ENCODE measurements at places on chromosomes 3 and 15.

- no peak for DNase-seq
Measured at GRCh38 chr3:86990012-86990733, 776 bp downstream of the VGLL3 start.

GRCh38 chr3:58104712-58105111 lies 96.5 kb downstream of the FLNB start:
- DNase-seq, result no peak

DNA sequence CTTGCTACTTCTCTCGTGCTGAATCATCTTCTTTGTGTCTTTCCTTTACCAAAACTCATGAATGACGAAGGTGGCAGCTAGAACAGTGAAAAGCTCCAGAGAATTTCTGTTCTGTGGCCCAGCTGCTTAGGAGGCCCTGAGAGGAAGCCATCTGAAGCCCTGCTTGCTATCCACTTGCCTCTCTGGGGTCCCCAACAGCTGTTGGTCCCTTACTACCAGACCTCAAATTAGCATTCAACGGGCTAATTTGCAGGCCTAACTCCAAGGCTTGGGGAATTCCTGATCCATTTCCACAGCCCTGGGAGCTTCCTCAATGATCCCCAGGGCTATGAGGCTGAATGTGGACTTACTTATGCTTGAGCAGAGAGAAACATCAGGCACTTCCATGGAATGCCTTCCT lies 37.5 kb upstream of the FSTL1 start:
- no peak for DNase-seq

DNA sequence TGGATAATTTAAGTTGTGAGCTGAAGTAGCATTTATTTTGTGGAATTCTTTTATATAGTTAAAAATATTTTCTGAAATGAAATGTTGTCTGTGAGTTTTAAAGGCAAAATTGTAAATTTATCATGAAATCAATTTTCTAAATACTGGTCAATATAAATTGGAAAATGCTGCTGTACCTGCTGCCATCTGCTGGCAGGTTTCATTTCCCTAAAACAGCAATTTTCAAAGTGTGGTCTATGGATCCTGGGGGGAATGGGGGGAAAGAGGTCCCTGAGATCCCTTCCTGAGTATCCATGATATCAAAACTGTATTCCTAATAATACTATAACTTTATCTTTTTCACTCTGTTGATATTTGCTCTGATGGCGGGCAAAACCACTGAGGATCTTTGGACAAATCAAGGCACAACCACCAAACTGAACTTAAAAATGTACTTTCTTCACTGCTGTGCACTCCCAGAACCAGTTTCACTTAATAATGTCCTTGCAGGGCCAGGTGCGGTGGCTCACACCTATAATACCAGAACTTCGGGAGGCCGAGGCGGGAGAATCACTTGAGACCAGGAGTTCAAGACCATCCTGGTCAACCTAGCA lies 17.2 kb upstream of the CCR4 start:
- DNase-seq, result no peak

GRCh38 chr3:132196113-132196512 lies 121.1 kb upstream of the ACP3 start:
- no peak for DNase-seq

DNA sequence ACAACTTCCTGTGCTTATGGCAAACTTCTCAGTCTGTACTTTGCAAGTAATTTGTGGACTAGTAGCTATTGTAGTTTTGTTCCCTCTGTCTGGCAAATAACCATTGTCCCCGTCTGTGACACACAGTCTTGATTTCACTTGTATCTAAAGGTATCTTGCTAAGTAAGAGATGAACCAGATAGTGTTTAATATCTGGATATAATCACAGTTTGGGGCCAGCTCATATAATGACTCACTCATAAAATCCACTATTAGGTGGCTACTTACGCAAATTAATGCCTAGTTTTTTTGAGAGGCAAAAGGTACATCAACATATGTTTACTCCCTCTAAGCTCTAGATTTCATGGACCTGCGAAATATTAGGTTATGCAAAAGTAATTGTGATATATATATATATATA lies 30.4 kb downstream of the VGLL3 start:
- DNase-seq, result no peak

DNA sequence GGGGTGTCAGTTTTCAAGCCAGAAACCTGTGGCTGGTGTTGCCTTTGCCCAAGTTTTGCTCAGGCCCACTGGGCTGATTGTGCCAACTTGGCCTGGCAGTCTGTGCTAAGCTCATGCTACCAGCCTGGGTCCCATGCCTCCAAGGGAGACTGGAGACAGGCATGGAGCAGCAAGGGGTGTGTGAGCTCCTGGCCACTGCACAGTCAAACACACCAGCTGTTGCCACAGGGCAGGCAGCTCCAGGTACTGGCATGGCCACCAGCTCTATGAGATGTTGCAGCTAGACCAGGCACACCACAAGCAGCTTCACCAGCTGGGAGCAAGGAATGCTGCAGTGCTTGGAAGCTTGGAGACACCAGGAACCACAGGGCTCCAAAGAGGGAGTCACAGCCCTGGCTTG lies 638.8 kb downstream of the PLOD2 start:
- DNase-seq, result no peak

DNA sequence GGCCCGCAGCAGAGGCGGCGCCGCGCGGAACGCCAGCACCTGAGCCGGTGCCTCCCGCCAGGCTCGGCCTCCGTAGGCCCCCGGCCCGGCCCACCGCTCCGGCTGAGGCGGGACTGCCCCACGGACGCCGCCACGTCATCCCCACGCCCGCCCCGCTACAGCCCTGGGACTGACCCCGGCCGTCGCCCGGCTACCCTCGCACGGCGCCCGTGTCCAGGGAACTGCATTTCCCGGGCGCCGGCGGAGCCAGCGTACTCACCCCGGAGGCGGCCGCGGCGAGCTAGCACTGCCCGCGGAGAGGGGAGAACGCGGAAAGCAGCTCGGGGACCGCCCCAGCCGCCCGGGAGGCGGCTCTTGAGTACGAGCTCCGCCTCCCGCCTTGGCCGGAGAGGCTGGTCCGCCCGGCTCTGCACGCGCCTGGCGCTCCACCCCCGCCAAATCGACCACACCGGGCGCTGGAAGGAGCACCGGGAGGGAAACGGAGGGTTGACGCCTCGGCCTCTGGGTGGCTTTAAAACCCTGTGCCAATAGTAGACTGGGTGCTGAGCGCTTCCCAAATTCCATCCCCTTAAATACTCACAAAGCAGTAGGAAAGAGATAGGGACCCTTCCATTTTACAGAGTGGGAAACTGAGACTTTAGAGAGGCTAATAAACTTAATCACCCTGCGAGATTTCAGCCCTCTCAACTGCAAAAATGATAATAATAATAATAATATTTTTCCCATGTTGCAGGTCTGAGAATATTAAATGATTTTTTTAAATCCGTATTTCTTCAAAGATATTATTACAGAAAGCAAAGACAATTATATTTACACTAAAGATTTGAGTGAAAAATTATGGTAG lies at the start of gene B4GALT4:
Gene B4GALT4 (minus strand): TSS at position 288 of the 844 bp plus-strand sequence. CDS start 10,779 bp downstream, outside the sequence.
- DNase-seq, result peak; percentile 72

DNA sequence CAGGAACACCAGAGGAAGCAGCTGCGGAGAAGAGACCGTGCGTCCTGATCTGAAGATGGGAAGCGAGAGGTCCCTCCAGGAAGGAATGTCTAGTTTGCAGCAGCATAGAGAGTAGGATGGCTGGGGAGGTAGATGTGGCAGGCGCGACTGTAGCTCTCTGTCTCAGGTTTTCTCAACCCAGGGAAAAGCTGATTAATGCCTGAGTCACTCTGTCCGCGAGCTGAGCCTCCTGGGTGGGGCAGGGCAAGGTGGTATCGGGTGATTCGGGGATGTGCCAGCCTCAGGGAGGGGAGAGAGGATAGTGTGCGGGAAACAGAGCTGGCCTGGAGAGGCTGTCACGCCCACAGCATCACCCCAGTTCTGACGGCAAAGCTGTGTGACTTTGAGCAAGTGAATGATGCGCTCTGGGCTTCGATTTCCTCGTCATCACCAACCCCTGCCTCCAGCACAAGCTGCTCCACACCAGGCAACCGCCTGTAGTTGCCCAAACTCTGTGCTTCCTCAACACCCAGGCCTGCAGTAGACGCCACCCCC lies 28.4 kb downstream of the CPN2 start:
- no peak for DNase-seq

- no peak for DNase-seq
Measured at GRCh38 chr15:96337365-96338023, 7.0 kb downstream of the NR2F2 start.

GRCh38 chr3:177960014-177960413 lies 576.2 kb upstream of the KCNMB2 start:
- no peak for DNase-seq

DNA sequence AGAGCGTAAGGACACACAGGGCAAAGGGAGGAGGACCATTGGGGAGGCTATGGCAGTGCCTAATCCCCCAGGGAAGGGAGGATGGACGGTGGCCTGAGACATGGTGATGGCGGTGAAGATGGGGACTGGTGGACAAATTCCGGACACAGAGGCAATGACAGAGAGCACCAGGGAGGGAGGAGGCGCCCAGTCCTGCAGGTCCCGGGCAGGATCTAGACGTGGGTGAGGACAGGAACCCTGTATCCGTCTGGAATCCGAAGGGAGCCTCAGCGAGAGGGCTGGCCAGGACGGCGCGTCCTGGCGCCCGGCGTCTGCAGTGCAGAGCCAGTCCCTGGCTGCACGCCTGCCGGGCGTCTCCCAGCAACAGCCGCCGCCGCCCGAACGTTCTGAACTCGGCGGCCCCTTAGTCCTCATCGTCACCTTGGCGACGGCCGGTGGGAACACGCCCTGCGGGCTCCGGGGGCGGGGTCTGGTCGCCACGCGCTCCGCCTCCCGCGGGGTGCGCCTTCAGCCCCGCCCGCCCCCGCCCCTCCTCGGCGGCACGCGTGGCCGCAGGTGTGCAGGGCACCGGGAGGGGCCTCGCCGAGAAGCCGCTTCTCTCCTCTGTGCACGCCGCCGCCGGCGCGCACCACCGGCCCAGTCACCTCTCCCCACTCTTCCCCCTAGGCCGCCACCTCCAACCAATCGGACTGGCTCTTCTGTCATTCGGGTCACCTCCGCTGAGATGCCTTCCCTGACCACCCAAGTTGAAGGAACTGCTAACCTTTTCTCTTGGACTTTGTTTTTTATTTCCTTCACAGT lies 11.6 kb downstream of the XIRP1 start:
- peak; percentile 65 for DNase-seq

DNA sequence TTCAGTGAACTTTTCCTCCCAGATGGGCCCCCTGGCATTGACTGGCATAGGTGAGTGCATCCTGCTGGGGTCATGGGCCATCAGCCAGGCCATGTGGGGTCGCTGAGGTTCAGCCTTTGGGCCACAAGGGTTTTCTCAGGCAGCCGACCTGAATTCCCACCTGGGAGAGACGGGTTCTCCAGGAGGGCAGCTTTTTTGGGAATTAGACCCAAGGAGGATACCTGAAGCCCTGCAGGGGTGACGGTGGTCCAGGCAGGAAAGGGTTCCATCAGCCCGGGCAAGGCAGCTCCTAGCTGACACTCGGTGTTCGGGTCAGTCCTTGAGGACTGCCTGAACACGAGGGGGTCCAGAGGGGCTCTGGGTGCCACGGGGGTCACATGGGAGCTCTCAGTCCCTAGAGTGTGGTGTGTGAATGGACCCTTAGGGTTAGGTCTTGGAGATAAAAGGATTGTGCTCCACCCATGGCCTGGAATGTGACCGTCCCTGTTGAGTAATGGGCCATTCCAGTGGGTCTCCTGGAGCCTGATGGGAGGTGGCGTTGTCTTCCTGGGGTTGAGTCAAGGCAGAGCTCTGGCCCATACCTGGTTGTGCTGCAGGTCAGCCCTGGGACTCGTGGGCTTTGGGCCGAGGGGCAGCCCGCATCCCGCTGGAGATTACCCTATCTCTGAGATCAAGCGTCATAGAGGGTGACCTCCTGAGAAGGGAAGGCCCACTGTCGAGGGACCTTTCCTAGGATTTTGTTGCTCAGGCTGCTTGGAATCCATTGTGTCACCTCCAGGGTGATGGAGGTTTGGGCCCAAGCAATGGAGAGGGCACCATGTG lies 192.8 kb downstream of the UBE3A start:
- no peak for DNase-seq

- no peak for DNase-seq
Measured at GRCh38 chr3:144097163-144097562, 125.5 kb downstream of the DIPK2A start.

DNA sequence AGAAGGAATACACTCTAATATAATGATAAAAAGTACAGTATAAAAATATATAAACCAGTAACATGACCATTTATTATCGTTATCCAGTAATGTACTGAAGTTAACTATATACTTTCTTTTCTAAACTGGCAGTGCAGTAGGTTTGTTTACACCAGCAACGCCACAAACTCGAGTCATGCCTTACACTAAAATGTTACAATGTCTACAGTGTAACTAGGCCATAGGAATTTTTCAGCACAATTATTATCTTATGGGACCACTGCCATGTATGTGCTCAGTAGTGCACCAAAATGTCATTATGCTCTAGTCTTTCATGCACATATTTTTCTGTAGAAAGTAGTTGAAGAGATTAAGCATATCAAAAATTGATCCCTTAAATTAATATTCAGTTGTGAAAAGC lies 609.8 kb upstream of the BCHE start:
- DNase-seq, result no peak

- no peak for DNase-seq
Measured at GRCh38 chr3:114216186-114216970, 21.0 kb downstream of the ZNF80 start.

GRCh38 chr3:133277813-133278212 lies 122.0 kb upstream of the BFSP2 start:
- DNase-seq, result no peak

- no peak for DNase-seq
Measured at GRCh38 chr3:138222131-138222941, 35.2 kb downstream of the ARMC8 start.

DNA sequence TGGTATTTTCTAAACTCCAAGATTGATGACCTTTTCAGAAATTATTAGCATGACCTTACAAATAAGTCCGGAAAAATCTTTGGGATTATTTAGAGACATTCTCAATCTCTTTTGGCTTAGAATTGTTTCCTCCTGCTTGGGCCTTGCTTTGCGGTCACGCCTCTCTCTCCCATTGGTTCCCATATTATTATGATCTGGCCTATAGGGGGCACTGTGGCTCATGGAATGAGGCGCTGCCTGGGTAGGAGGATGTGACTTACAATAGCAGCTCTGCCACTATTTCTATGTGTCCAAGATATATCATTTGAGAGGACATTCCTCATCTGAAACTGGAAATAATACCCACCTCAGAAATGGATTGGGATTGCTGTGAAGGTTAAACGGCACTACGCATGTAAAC lies 464.9 kb downstream of the MFSD1 start:
- peak; percentile 20 for DNase-seq

Data from right renal pelvis (tissue), 4 donors.